ENCODE measurements at places on chromosomes 2 and 18.
A peak's percentile ranks its signal among the peaks of the same experiment; 100 is the strongest.

DNA sequence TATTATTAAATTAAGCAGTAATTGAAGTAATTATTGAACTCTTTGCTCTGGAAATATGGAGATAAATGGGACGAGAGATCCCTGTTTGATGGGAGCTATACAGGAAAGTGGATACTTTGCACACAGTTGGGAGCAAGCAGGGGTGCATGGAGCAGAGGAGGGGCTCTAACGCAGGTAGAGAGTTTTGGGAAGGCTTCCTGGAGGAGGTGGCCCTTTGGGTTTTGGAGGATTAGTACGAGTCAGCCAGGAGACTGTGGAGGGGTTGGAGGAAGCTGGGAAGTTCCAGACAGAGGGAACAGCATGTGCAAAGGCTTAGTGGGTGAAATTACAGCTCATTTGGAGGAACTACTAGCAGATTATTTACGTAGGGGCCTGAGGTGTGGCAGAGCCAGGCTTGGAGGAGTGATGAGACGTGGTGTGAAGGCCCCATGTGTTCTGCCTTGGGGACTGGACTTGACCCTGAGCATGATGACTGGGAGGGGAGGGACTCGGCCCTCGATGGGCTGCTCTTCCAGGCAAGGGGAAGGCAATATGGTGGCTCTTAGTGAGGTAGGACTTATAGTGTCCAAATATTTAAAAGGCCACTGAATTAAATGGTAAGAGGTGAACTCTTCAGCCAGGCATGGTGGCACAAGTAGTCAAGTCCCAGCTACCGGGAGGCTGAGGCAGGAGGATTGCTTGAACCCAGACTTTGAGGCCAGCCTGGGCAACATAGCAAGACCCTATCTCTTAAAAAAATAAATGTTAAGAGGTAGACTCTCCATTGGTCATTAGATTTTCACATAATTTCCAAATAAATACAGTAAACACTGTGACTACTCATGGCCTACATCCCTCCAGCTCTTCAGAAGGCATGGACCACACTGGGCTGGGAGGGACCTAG is 30.2 kb downstream of the GREB1 start:
- DNase-seq, result no peak

GRCh38 chr2:5696404-5696944 is 4.3 kb downstream of the SOX11 start:
- no peak for DNase-seq

DNA sequence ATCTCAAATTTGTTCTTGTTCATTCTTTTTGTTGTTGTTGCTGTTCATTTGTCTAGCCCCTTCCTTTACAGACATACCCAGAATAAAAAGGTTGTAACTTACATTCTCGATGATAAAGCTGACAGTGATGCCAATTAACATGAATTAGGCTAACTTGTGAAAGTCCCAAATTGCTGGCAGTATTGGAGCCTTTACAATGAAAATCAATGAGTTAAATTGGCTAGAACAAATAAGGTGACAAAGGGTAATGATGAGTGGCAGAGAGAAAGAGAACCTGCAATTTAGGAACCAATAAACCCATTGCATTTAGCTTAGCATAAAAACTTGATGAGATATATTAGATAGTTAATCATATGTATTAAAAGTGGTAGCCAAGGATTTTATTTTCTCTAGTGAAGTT is 521.0 kb downstream of the ADCYAP1 start:
- no peak for DNase-seq

DNA sequence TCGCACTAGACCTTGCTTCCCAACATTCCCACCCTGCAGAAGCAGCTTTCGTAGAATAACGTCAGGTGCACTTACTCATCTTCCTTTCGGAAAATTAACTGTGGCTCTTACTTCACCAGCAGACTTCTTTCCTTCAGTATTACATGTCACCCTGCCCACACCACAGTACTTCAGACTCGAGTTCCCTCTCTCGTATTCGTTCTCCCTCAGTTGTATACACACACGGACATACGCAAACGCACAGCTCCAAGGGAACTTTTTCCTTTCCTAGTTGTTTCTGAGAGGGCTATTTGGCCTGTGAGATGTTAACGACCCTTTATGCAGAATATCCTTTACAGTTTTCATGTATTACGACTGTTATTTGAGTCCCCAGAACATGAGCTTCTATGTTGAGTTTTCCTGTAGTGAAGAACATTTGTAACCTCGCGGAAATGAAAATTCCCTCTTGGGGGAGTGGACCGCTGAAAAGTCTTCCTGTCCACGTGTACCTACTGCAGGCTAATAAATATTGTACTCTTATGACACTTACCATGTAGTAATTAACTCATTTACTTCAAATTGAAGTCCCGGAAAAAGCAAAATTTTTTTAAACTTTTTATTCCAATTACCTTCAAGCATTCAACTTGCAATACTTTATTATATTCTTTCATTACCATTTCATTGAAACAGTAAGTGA is 908 bp downstream of the ERLEC1 start:
- no peak for DNase-seq

GRCh38 chr2:218060118-218060517 is 8.9 kb upstream of the RUFY4 start:
- DNase-seq, result no peak

- DNase-seq, result no peak
Measured at GRCh38 chr2:238053191-238053776, 7.5 kb upstream of the SCLY start.

DNA sequence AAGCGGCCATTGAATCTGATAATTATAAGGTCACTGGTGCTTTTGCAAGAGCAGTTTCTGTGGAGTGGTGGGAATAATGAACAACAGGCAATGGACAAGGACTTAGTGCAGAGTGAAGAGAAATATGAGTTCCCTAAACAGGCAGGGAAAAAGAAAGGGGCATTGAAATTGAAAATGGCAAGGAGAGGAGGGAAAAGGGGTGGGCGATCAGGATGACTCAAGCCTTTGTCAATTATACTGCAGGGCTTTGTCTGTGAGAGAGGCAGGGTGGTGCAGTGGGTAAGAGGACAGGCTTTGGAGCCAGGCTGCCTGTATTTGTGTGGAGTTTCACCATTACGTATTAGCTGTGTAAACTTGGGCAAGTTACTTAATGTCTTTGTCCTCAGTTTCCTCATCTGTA is 29.5 kb upstream of the PAIP2B start:
- peak; percentile 13 for DNase-seq

DNA sequence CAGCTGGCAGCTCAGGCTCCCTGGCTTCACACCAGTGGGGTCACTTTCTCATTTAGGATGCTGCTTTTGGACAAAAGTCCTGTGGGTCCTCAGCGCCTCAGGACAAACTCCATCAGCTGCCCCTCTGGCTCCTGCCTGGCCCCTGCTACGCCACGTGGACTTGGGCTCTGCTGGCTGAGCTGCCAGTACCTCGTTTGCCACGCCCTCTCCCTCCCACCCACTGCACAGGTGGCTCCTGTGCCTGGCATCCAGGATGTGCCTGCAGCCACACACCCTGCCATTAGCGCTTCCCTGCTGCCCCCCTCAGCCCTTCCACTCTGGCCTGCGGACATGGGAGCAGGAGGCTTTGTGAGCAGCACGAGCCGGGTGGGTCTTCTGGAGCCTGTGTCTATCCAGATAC is 118.9 kb downstream of the ZNF236 start:
- no peak for DNase-seq

DNA sequence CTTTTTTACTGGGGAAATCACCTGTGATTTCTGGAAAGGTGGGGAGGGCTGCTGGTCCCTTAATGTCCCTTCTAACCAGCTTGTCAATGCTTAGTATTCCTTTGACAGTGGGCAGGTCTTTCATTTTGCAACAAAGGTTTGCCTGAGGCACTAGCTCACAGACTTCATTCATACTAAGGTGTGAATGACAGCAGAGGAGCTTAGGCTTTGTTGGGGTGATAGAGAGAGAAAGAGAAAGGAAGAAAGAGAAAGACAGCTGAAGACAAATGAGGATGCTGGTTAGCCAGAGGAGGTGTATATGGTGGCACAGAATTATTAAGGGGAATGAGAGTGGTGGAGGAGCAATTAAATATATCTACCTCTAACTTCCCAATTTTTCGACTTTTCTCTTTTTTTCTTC is 28.9 kb upstream of the GTF2A1L start:
- no peak for DNase-seq

- DNase-seq, result no peak
Measured at GRCh38 chr2:217271813-217272212, 411.9 kb upstream of the TNP1 start.

DNA sequence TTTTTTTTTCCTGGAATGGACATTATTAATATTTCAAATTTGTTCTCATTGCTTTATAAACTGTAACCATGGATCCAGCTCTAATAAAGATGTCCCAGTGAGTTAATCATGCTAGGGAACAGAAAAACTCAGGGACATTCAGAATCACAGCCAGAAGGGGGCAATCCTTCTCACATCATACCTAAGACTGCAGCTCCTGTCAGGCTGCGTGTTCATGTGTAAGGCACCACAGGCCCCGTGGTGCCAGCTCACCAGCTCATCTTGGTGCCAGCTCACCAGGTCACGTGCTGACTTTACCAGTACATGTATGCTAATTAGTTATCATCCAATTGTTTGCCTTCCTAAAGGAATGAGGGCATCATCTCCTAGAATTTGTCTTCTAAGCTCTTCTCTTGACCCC is 84.7 kb upstream of the NEDD4L start:
- no peak for DNase-seq

DNA sequence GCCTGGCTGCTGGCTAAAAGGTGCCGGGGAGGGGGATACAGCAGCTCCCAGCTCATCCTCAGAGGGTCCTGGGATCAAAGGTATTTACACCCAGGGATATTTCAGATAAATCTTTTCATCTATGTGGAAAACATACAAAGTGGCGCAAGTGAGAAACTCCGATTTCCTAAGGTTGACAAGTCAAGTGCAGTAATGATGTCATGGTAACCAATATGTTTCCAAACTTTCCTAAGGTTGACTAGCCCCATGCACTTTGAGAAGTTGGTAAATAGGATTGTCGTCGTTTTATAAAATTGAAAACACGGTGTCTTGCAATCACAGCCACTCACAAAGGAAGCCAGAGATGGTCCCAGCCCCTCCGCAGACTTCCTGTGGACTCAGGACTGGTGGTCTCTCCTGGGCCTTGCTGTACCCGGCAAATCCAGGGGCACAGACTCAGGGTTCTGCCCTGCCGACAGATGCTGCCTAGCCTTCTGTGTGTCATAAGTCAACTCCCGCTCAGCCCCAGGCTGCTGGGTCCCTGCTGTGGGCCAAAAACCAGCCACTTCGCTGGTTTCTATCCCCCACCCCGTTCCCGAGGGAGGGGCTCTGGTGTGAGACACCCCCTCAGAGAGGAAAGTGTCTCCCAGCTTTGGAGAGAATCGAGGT is 111.2 kb upstream of the PPP1CB start:
- no peak for DNase-seq

GRCh38 chr2:42516418-42516901 is 22.7 kb upstream of the KCNG3 start:
- DNase-seq, result no peak

DNA sequence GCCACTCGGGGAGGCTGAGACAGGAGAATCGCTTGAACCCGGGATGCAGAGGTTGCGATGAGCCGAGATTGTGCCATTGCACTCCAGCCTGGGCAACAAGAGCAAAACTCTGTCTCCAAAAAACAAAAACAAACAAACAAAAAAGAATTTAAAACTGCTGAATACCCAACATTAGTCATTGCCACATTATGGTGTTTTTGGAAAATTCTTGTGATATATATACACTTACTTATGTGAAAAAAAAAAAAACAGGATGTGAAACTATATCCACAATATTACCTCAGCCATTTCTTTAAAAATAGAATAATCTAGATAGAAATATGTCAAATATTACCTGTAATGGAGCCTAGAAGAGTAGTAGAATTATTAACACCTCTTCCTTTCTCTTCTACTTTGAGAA is 288.3 kb upstream of the FN1 start:
- DNase-seq, result no peak

DNA sequence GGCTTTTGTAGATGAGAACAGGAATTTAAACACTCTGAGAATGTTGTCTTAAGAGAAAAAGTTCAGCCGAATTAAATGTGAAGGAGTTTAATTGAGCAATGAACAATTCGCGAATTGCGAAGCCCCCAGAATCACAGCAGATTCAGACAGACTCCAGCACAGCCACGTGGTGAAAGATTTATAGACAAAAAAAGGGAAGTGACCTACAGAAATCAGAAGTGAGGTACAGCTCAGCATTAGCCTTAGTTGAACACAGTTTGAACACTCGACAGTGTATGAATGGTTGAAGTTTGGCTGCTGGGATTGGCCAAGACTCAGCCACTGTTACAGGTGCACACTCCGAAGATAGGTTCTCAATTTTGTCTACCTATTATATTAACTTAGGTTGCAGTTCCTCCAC is 264.0 kb upstream of the CHST9 start:
- DNase-seq, result no peak

DNA sequence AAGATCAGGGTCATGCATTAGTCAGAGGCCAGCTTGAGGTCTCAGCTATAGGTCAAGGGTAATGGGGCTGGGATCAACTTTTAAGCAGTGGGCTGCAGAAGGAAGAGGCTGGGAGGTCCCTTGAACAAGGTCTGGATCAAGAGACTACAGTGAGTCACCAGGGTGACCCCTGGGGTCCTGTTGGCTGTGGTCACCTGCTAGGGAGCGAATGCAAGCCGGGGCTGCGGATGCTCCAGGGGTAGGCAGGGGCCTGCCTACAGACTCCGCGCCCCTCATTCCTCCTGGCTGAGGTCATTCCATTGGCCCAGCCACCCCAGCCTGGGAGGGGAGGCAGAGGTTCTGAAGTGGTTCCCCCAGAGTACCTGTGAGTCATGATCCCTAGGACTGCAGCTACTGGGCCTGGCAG is 110.4 kb downstream of the CYP26B1 start:
- DNase-seq, result no peak

DNA sequence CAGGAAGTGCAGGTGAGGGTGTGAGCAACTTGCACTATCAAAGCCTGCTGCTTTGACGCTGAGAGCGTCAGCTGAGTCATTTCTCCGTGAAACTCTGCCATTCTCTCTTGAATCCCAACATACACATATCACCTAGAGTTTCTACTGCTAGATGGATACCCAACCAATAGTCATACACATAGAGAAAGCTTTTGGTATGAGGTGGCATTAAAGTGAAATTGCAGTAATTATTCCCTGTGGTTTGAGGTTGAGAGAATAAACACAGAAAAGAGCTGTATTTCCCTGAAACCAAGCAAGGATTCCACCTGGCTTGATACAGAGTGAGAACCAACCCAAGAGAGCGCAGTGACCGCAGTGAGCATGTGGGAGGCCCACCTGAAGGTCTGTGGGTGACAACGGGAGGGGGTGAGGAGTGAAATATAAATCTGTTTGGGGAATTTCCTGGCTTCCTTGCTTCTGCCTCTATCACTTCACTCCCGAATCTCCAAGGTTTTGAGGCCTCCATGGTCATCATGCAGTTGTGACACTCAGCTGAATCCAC is 28.8 kb upstream of the TMEM18 start:
- no peak for DNase-seq

- DNase-seq, result no peak
Measured at GRCh38 chr2:68280796-68281195, 28.5 kb upstream of the PPP3R1 start.

GRCh38 chr18:77299706-77300105 is 50.1 kb downstream of the GALR1 start:
- no peak for DNase-seq

GRCh38 chr2:98824256-98825019 is 93.5 kb upstream of the MGAT4A start:
- DNase-seq, result no peak

GRCh38 chr2:24613154-24613814 is 122.2 kb downstream of the NCOA1 start:
- no peak for DNase-seq
